Eye (tissue), 1 donor: ENCODE measurements at places on chromosomes 5 and 9.

DNA sequence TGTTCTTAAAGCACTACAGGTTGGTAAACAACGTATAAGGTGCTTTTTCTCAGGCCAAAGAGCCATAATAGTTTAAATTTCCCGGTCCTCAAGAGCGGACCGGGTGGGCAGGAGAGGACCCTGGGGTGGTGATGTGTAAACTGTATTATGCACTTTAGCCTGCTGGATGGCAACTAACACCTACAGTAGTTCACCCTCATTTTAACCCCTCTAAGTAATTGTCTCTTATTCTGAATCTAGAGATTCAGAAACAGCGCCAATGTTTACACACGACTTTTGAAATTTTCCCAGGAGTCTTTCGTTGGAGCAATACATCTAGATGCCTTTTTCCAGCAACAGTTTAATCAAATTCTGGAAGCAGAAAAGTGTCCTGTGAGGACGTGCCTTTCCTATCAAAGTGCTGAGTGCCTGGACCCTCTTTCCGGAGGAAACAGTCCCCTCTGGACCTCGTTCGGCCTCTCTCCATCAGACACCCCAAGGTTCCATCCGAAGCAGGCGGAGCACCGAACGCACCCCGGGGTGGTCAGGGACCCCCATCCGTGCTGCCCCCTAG, 676 bp upstream of the OCLN start:
- peak; percentile 39 for DNase-seq

GRCh38 chr9:79477955-79478771, 93.6 kb upstream of the TLE4 start:
- peak; percentile 58 for DNase-seq

GRCh38 chr5:53114988-53115387, 5.4 kb upstream of the MOCS2 start:
- DNase-seq, result no peak

DNA sequence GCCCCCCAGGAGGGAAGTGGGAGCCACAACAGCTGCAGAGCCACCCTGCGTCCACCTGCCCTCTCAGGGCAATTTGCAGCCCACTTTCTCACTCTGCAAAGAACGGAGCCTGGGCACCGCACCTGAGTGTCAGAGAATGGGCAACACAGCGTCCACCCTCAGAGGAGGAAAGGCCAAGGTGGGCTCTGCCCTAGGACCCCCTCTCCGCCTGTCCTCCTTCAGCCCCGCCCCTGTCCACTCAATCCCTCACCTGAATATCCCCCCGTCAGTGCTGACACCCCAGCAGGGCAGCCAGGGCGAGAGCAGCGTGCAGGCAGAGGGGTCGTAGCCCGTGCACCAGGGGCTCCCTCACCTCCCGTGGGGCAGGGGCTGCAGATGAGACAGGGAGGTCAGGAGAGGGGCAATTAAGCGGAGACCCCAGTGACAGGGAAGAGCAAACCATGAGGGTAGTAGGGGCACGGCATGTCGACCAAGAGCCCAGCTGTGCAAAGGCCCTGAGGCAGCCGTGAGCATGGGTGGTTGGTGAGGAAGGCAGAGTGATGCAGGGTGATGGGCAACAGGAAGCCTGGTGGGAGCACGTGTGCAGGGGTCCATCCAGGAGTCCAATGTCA, 140.3 kb downstream of the OLFM1 start:
- no peak for DNase-seq

DNA sequence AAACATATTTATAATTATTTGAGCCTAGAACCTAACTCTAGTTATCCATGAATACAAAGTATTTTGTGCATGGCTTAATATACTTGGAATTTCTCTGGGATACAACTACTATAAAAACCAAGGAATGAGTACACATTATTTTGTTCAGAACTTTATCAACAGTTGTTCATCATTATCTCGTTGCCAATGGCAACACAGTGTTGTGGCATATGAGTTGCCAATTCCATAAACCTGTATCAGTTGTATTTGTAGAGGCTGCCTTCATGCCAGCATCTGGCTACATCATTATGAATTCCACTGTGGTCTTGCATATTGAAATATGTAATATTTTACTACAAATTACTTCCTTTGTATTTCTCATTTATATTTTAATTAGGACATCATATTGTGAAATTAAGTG, 250.4 kb downstream of the FSTL4 start:
- no peak for DNase-seq

GRCh38 chr9:100084734-100085133, 14.1 kb downstream of the ERP44 start:
- no peak for DNase-seq

GRCh38 chr5:115962565-115963402, 509 bp downstream of the LVRN start:
- DNase-seq, result peak; percentile 75

DNA sequence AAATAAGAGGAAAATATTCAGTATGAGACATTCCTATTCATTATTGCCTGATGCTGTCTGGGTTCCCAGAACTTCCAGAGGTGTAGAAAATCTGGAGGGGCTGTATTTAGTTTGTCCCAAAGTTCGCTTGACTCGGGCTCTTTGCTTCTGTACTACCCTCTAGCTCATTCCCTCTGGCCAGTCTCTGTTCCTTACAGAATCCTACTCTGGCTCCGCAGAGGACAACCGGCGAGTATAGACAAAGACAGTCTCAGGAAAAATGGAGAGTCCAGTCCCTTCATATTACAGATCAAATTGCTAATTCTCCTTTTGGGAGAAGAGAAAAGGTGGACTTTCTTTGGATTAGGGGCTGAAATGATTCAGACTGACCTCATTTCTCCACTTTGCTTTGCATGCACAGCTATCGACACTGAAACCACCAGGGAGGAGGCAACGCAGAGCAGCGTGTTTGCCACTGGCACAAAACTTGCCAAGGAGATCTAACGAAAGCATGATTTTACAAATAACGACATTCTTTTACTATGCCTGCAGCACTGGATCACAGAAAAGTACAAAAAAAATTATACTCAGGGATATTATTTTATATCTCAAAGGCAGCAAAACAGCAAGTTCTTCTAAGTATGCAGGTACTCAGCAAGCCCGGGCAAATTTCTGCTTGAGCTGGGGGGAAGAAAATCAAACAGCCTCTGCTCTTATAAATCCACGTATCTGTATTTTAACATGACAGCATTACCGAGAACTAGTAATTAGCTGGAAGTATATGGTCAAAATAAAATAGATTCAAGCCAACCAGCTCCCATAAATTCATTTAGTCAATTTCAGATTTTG, 279.7 kb downstream of the NPR3 start:
- DNase-seq, result no peak

GRCh38 chr5:137316346-137316736, 182.8 kb downstream of the SPOCK1 start:
- no peak for DNase-seq

DNA sequence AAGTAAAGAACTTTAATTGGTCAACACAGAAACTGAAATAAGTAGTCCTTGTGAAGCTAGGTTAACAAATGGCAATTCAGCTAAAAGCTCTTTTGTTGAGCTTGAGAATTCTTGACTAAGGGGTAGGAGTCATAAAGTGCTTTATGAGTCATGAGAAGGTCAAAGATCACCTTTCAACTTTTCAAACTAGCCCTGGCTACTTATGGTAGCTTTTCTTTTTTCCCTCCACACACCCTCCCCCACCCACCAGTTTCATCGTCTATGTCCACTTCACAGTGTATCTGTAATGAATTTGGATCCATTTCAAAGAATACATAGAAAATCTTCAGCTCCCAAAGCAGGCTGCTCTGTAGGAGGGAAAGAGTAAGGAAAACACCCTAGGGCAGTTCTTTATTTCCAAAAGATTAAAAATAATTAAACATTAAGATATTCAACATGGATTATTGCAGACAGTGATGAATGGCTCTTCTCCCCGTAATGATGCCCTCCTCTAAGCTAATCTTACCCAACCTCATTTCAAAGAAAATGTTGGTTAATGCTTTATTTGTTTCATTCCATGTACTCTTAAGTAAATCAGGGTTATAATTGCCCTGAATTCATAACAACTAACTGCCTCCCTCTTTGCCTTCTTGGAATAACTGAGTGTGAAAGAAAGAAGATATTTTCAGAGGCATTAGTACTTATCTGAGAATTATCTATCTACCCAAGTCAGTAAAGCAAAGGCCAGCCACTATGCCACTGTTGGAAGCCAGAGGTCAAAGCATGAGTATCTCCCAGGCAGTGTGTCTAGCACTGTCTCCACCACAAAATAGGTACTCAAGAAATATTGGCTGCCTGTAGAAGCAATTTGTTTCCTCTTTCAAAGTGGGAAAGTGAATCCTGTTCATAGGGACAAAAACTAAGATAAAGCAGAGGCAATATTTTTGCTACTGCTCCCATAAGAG, 290.6 kb downstream of the PIK3R1 start:
- no peak for DNase-seq

- no peak for DNase-seq
These were observed 317.7 kb downstream of the PDE4D start for GRCh38 chr5:59575648-59576445.

GRCh38 chr5:57194653-57195052, 20.8 kb downstream of the GPBP1 start:
- no peak for DNase-seq

GRCh38 chr9:131873891-131874440, 134.1 kb upstream of the RAPGEF1 start:
- no peak for DNase-seq

DNA sequence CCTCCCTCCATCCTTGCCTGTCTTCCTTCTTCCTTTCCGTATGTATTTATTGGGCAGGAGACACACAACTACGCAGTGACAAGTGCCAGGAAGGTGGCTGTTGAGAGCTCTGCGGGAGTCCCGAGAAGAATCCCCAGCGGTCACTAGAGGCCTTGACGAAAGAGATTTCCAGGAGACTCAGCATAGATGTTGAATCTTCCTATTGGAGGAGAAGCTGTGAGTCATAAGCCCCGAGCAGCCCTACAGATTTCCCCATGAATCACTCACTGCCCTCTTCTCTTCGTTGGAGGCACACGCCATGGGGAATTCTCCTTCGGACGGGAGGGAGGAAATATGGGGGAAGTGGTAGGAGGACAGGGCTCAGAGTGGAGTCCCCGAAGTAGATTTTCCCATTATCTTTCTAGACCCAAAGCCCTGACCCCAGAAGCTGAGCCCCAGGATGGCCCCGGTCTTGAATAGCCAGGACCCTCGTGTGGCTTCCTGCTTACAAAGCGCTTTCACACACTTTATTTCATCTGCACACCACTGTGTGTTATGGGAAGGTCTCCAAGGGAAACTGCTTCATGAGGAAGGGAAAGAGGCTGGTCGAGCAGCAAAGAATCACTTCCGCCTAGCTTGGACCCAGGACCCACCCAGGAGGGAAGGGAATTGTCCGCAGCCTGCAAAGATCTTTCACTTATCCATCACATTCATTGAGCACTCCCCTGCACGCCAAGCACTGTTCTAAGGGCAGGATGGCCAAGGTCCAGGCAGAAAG, 12.7 kb downstream of the DUSP1 start:
- peak; percentile 35 for DNase-seq

DNA sequence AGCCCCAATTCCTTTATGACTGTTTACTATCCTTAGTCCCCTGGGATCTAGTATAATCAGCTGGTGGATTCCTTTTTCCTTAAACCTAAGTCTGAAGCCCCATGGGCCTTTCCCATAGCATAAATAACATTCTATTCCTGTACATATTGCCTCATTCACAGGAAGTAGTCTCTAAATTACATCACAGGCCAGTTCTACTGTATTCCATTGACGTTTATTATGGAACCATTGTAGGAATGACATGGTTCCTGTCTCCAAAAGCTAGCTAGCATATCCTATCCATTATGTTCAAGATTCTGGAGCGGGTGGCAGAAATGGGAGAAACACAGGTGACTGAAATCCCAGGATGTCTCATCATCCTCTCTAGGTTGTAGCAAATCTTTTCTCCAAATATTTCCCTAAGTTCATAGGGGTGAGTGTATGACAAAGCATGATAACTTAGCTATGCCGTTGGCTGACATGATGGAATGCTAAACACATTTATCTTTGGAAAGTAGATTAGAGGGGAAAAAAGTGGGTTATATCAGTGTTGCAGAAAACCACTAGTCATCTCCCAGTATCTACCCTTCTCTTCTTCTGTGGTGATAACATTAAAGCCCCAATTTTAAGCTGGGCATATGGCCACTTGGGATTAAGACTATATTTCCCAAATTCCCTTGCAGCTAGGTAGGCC, 140.1 kb downstream of the FGF1 start:
- DNase-seq, result no peak

- DNase-seq, result peak; percentile 22
These were observed 399.6 kb downstream of the MED10 start for GRCh38 chr5:5978501-5979376.

GRCh38 chr5:91229031-91229727, 153.9 kb downstream of the ARRDC3 start:
- no peak for DNase-seq

DNA sequence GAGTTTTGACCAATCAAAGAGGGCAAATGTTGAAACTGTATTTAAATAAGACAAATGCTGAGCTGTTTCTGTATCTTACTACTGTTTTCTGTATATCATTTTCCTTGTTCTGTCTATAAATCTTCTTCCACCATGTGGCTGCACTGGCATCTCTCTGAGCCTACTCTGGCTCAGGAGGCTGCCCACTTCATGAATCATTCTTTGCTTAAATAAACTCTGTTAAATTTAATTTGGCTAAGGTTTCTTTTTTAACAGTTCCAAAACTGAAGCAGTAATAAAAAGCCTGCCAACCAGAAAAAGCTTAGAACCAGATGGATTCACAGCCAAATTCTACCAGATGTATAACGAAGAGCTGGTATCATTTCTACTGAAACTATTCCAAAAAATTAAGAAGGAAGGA, 40.2 kb upstream of the TAS2R1 start:
- no peak for DNase-seq

- no peak for DNase-seq
These were observed 420.8 kb downstream of the CHSY3 start for GRCh38 chr5:130324953-130325671.

GRCh38 chr5:52894451-52894850, 94.7 kb upstream of the ITGA2 start:
- peak; percentile 26 for DNase-seq

DNA sequence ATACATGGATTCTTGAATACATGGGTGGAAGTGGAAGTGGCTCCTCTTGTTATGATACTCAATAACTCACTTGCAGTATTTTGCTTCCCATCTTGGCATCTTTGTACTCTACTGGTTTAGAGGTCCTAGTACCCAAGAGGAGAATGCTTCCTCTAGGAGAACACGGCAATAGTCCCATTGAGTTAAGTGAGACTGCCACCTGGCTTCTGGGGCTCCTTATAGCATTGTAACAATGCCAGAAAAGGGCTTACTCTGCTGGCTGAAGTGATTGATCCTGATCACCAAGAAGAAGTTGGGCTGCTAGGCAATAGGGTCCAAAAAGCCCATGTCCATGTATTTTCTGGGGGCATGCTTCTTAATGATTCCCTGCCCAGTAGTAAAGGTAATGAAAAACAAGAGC, 627.6 kb upstream of the SGCD start:
- no peak for DNase-seq

GRCh38 chr5:180093651-180094382, 22.3 kb upstream of the RNF130 start:
- DNase-seq, result no peak

- DNase-seq, result no peak
These were observed 556.1 kb upstream of the ZNF608 start for GRCh38 chr5:125302577-125302976.

- DNase-seq, result no peak
These were observed 43.0 kb downstream of the SFXN1 start for GRCh38 chr5:175521313-175521833.
